Type B pancreatic cell (in vitro differentiated cells): ENCODE measurements at places on chromosomes 5 and 9.

DNA sequence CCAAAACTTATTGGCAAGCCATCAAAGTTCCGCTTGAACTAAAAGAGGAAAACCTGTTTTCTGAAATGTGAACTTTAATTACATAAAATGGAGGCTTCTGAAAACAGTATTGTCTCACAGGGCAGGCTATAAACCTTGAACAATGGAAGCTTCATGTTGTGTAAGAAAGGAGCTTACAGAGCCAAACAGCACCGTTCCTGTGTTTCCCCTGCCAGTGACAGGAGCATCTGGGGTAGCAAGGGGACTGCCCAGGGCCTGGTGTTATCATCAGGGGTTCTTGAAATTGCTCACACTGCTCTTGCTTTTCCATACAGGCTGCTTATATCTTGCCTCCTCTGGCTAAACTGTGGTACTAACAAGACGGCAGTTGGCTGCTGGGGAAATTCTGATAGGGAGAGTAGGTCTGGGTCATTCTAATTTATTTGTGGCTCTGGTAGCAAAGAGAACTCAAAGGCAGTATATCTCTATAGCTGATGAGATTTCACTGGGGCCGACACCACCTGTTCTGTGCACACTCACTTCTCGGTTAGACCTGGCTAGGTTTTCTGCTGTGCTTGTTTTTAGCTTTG is 40.4 kb downstream of the BASP1 start:
- no peak for DNase-seq

DNA sequence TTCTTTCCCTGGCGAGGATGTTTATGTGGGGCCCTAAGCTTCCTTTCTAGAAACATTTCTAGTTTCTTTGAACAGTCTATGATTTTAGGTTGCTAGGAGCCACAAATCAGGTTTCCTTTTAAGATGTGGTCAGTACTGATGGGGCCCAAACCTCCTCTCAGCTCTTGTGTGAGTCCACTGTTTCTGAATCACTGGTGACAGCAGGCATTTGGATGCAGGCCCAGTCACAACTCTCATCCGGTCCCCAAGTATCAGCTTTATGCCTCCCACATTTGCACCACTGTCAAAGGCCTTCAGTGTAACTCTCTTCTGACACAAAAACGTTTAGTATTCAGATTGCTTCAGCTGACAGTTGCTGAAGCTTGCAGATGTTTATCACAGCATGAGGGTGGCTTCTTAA is 7.8 kb downstream of the DMRT2 start:
- DNase-seq: no peak

DNA sequence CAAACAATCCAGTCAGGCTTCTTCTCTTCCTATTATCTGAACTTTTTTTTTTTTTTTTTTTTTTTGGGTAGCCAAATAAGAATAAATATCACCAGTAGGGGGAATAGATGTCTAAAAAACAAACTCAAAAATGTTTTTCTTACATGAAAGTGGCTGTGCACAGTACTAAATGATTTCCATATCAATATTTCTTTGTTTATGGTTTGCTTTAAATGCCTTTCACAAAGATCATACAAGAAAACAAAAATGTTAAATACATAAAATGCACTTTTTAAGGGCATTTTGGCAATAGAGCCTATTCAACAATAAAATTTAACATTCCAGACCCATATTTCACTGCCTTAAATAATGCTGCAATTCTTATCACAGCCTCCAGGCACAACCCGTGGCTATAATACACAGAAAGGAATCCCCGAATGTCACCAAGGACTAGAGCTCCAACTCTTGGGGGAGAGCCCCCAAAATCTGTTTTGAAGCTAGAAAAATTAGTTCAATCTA is 91.1 kb upstream of the TBCA start:
- no peak for DNase-seq

DNA sequence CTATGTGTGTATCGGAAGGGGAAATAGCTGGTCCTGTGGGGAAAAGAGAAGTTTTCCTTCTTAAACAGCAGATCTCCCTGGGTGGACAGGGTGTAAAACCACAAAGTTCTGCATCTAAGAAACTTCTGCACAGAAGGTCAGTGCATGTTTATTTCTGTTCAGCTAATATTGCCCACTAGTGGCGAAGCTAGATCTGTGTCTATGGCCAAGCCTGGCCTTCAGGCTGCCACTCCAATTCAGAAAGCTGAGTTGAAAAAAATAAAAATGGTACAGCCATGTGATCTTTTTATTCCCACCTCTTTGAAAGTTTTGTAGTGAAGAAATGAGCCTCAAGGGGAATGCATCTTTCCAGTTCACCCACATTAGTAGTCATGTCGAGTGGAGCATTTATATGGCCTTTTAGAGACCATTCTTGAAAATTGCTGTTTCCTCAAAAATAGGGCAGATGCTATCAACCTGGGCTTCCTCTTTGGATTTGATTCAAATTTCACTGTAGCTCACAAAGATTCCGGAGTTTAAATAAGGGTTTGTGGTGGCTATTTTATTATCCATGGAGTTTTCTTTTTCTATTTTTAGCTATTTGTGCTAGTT is 488.0 kb downstream of the PRELID2 start:
- no peak for DNase-seq

DNA sequence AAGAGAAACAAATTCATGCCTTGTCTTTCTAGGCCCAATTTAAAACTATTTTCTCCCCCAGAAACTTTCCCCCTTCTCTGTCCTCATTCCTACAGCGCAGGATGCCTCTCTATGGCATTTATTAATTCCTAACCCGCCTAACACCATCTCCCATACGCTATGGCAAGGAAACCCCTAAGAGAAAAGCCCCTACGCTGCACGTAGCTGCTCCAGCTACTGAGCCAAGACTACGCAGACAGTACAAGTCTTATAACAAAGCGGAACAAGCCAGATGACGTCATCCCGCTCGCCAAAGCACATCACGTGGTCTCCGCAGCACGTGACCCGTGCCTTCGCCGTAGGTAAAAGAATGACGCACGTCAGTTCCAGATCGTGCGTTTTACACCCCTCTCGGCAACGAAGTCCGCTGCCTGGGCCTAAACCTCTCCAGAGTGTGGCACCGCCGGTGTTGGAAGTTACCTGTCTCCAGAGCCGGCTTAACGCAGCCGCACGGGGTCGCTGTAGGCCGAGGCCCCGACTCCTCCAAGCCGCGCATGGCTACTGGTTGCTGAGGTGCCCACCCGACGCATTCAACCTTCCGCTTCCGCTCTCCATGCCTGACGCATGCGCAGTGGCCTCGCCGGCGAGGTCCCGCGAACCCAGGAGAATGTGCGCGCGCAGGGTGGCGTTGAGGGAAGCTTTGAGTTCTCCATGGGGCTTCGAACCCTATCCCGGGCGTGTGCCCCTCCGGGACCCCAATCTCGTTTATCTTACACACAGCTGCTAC is at the start of gene TRMO:
Gene TRMO, minus strand, starts transcription at position 542 of the 766 bp plus-strand sequence. Its CDS starts 7 bp downstream, at position 535.
- peak; percentile 99 for DNase-seq

DNA sequence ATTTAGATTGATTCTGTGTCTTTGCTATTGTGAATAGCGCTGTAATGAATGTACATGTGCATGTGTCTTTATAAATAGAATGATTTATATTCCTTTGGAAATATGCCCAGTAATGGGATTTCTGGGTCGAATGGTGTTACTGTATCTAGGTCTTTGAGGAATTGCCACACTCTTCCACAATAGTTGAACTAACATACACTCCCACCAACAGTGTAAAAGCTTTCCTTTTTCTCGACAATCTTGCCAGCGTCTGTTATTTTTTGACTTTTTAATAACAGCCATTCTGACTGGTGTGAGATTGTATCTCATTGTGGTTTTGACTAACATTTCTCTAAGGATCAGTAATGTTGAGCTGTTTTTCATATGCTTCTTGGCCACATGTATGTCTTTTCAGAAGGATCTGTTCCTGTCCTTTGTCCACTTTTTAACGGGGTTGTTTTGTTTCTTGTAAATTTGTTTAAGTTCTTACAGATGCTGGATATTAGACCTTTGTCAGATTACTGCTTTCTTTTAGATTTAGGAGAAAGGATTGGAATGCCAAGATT is 125.0 kb upstream of the NR5A1 start:
- DNase-seq: no peak

- DNase-seq: no peak
These were observed 2.2 kb downstream of the DCP2 start for GRCh38 chr5:112978836-112979235.

DNA sequence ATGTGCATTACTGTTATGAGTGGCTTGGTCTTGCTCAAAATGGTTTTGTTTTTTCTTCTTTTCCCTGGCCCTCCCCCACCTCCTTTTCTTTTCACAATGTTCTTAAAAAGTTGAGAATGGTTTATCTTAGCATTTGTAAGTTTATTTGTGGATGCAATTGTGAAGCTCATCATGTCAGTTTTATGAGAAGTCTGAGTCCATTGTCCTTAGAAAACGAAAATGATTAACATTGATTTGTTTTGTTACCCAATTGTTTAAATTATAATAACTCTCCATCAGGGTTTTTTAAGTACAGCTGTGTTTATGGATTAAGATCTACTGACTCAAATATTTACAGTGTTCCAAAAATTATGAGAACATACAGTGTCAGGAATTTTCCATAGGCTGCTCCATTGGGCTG is 511.3 kb upstream of the PAPPA start:
- DNase-seq: no peak

- DNase-seq: no peak
These were observed 204.8 kb downstream of the TMEM161B start for GRCh38 chr5:88063813-88064212.

- DNase-seq: no peak
These were observed 178.0 kb downstream of the RFK start for GRCh38 chr9:76216161-76216649.

GRCh38 chr5:74468421-74468820 is 172.1 kb downstream of the ENC1 start:
- no peak for DNase-seq

DNA sequence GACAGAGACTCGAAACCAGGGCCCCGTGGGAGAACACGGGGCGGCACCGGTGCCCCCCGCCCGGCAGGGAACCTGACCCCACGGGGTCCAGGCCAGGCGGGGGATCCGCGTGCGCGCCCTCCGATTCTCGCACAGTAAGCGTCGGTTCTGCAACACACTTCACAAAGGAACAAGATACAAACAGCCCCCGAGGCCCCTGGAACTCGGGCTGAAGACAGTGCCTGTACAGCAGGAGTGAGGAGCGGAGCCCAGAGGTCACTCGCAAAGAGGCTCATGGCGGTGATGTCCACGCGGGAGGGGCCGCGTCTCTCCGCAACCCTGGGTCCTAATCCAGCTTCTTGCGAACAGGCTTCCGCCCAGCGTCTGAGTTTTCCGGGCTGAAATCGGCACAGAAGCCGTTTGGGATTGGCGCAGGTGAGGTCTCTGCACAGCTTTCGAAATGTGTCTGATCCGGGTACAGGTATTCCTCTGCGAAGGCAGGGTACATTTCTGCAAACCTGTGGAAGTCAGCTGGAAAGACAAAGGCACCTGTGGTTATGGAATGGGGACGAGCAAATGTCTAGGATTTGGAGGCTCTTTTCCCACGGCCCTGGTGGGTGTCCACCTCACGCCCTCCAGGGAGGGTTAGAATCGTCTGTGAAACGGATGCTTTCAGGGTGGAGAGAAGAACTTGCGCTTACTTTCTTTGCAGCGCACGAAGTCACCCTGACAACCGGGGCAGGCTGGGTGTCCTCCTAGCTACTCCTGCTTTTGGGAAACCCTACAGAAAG is 18.3 kb upstream of the SLC6A3 start:
- no peak for DNase-seq

DNA sequence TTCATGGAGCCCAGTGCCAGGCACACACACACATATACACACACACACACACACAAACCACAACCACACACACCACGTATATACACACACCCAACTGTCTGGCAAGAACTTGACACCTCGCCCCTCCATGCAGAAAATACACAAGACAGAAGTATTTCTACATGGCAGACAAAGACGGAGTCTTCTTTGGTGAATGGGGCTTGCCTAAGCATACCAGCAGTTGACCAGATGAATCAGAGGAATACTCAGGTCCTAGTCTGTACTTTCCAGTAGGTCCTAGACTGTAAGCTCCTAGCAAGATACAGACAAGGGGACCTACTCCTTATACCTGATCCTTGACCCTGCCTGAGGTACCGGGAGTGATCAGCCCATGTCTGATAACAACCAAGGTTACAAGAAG is 60.1 kb downstream of the SIL1 start:
- no peak for DNase-seq

DNA sequence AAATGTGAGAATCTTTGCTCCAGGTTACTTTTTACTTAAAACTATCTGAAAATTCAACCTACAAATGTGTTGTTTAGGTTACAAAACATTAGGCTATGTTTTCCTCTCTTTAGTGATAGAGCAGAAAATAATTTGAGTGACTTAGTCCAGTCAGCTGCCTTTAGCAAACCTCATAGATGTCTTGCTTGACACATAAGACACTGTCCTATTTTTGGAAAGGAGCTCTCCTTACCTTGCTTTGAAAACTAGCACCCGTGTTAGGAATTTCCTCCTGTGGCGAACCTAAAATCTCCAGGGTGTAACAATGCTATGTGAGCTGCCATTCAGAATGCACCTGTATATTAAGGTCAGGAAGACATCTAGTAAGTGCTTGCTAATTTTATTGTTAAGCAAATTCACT is 221.2 kb upstream of the CD180 start:
- no peak for DNase-seq

- DNase-seq: no peak
These were observed 232.6 kb downstream of the PRDM9 start for GRCh38 chr5:23740029-23740428.

- no peak for DNase-seq
These were observed 15.9 kb upstream of the WNT8A start for GRCh38 chr5:138067945-138068344.

DNA sequence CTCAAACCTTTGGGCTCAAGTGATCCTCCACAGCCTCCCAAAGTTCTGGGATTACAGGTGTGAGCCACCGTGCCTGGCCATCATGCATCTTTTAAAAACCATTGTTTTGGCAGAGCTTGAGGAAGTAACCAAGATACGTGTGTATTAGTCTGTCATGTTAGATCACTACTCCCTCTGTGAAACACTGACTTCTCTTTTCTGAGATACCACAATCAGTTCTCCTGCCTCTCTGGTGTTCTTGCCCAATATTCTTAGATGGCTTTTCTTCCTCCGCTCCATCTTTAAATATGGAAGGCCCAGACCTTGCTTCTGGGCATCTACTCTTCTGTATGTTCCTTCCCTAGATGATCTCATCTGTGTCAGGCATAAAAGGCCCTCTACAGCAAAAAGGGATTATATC is 14.2 kb upstream of the CCNB1 start:
- DNase-seq: no peak

- DNase-seq: no peak
These were observed 1003.6 kb downstream of the CDH9 start for GRCh38 chr5:26034813-26035212.

DNA sequence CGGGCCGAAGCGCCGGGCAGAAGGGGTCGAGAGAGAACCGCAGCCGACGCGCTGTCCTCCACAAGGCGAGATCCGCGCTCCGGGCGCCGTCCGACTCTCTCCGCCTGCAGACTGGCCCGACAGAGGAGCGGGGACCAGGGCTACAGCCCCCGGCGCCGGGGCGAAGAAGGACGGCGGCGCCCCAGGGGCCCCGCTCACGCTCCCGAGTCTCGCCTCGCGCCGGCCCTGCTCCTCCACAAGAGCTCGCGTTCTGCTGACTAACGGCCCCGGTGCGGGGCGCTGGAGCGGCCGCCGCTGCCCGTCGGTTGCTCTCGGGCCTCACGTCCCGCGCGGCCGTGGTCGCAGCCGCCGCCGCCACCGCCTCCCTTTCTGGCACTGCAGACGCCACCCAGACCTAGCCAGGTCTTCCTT is 338 bp downstream of the ABHD17B start:
- peak; percentile 73 for DNase-seq
